ENCODE measurements at places on chromosomes 2 and 18. TPM values are rescaled to one million over a fixed set of nuclear protein-coding genes. Genes with fewer than 3 reads are reported as not detected.

The WNT6 gene
- polyA plus RNA-seq = 0.20 TPM

The GALNT3 gene
- 0.92 TPM for polyA plus RNA-seq

The RNF152 gene
- polyA plus RNA-seq = 10.1 TPM

- DNase-seq = no peak
These were observed 6.1 kb downstream of the SP100 start for GRCh38 chr2:230422149-230422548.

The AKAIN1 gene
- polyA plus RNA-seq = 0.31 TPM

- DNase-seq = no peak
These were observed 23.7 kb upstream of the SCYGR1 start for GRCh38 chr2:227411320-227411989.

GRCh38 chr2:96663829-96664228, 21.3 kb downstream of the FER1L5 start:
- DNase-seq = no peak

GRCh38 chr18:62486290-62486964, 36.4 kb upstream of the ZCCHC2 start:
- no peak for DNase-seq

The LIPG gene
- 30.6 TPM for polyA plus RNA-seq

- no peak for DNase-seq
These were observed 17.3 kb downstream of the PCARE start for GRCh38 chr2:29057006-29057405.

DNA sequence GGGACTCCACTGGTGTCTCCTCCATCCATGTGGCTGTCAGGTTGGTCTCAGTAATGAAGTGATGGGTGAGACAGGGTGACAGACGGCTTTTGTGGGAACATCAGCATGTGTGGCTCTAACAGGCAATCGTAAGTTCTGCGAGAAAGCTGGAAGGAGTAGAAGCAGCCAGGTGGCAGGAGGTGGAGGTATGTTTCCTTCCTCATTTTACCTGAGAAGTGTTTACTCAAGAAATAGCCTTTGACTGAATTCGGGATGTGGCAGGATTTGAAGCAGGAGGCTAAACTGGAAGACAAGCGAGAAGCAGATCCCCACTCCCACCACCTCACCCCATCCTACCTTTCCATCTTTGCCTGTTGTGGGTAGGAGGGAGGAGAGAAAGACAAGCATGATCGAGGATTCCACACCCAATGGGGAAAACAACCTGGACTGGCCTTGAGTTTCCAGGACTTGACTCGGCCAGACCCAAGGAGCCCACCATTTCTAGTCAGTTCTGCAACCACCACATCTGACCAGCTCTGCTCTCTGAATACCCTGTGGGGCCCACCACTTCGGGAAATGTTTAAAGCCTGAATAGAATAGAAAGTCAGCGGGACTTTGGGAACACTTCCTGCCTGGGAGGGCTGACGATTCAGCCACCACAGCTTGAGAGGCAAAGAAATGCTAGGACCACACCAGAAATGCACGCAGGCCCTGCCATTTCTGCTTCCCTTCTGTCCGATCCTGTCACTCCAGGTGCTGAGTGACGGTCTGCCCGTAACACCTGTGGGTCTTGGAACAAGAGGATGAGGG, 1.2 kb downstream of the ABCG8 start:
- DNase-seq = no peak

The NGEF gene
- polyA plus RNA-seq = 10.9 TPM

DNA sequence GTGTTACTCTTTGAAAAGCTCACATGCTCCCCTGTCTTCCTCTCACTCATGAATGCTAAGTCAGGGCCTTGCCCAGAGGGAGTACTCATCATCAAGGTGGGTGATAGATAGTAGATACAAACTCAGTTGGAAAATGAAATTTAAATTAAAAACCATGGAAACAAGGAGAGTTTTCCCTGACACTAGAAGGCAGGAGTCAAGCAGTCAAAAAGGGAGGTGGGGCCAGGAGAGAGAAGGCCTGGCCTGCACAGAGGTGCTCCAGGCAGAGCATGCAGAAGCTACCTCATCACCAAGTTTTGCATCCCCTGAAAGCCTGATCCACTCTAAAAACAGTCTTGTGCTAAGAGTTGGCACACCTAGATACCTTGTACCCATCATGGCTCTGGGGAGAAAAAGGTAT, 143.7 kb downstream of the MYO5B start:
- no peak for DNase-seq

The EIPR1 gene
- polyA plus RNA-seq = 7.6 TPM

GRCh38 chr2:160408173-160408958, 85.2 kb downstream of the RBMS1 start:
- no peak for DNase-seq

GRCh38 chr2:73176205-73176880, 26.0 kb upstream of the NOTO start:
- no peak for DNase-seq

The RGPD6 gene
- 2.4 TPM for polyA plus RNA-seq

The LINC00305 gene
- not detected for polyA plus RNA-seq

The PAX8 gene
- polyA plus RNA-seq = 0.50 TPM

All from liver (tissue), 10 donors.